Muscle of leg (tissue), 16 donors: ENCODE measurements at places on chromosomes 6 and 20.

GRCh38 chr6:107546691-107547450 is 57.0 kb downstream of the SOBP start:
- DNase-seq: peak; percentile 72

DNA sequence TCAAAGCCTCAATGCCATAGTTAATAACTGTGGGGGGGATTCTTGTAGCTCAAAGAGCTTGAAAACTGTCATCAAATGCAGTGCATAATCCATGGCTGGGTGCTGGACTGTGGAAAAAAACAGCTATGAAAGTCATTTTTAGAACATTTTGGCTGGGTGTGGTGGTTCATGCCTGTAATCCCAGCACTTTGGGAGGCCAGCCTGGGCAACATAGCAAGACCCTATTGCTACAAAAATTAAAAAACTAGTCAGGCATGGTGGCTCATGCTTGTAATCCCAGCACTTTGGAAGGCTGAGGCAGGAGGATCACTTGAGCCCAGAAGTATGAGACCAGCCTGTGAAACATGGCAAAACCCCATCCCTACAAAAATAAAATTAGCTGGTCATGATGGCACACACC is 12.2 kb downstream of the TCFL5 start:
- DNase-seq: no peak

- DNase-seq: peak; percentile 86
Measured at GRCh38 chr20:10922941-10923340, 249.1 kb upstream of the JAG1 start.

DNA sequence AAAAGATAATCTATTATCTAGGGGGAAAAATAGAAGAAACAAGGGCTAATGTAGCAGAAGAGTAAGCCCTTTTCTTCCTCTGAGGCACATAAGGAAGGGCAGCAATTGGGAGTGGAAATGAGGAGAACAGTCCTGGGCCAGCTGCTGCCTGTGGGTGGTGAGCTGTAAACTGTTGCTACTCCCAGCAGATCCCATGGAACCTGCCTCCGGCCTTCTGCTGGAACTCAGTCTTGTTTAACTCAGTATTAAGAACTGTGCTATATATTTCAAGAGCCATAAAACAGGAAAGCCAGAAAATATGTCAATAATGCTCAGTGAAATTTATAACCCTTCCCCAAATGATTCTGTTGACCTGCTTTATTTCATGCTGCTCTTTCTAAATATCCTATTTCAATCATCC is 464.2 kb downstream of the COL12A1 start:
- peak; percentile 80 for DNase-seq

GRCh38 chr6:108291091-108291490 is 3.8 kb upstream of the AFG1L start:
- no peak for DNase-seq

GRCh38 chr6:53898026-53898795 is 103.4 kb downstream of the LRRC1 start:
- DNase-seq: no peak

- no peak for DNase-seq
Measured at GRCh38 chr6:41728073-41728936, 7.1 kb downstream of the TFEB start.

DNA sequence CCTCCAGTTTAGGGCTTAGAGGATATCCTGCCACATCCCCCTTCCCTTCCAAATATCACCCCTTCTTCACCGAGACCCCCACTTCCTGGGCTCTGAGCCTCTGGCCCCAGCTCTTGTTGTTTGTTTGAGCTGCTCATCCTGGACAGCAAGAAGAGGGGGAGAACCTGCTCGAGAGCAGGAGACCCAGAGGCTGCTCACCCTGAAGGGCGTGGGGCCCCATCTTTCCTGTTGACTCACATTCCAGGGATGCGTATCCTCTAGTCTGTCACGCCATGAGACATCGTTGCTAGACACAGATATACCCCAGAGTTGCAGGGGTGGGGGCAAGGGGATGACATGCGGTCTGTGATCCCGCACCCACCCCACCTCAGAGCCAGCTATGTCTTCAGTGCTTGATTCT is 5.7 kb upstream of the TNXB start:
- DNase-seq: peak; percentile 69

DNA sequence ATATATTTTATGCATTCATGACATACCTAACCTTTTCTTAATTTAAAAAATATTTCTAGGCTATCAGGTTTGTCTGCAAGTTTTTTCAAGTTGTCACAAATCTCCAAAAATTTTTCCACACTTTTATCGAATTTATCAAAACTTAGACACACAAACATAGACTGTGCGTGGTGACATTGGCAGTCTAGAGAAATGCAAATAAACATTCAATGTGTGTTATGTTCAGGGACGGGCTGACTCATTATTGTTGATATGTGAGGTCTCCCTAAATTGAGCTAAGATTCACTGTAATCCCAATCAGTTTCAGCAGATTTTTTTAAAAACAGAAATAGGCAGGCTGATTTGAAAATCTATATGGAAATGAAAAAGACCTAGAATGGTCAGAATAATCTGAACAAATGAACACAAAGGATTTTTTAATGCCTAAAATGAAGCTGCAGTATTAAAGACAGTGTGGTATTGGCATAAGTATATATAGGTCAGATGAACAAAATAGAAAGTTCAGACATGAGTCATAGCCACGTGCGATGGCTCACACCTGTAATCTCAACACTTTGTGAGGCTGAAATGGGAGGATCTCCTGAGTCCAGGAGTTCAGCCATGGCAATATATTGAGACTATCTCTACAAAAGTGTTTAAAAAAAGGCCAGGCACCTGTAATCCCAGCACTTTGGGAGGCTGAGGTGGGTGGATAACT is 19.2 kb downstream of the BLTP3A start:
- DNase-seq: no peak

DNA sequence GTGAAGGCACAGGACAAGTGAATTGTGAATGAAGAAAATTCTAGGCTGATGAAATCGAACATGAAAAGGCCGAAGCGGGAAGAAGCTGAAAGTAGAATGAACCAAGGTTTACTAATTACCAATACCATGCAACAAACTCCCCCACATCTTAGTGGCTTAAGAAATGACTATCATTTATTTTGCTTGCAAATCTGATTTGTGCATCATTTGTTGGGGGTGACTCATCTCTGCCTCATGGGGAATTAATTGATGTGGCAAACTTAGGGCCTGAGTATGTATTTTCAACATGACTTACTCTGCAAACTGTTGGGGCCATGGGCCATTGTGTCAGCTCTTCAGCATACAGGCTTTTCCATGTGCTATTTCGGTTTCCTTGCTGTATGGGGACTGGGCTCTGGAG is 26.8 kb downstream of the PPP1R14C start:
- no peak for DNase-seq

- no peak for DNase-seq
Measured at GRCh38 chr6:110419028-110419739, 3.8 kb upstream of the DDO start.

DNA sequence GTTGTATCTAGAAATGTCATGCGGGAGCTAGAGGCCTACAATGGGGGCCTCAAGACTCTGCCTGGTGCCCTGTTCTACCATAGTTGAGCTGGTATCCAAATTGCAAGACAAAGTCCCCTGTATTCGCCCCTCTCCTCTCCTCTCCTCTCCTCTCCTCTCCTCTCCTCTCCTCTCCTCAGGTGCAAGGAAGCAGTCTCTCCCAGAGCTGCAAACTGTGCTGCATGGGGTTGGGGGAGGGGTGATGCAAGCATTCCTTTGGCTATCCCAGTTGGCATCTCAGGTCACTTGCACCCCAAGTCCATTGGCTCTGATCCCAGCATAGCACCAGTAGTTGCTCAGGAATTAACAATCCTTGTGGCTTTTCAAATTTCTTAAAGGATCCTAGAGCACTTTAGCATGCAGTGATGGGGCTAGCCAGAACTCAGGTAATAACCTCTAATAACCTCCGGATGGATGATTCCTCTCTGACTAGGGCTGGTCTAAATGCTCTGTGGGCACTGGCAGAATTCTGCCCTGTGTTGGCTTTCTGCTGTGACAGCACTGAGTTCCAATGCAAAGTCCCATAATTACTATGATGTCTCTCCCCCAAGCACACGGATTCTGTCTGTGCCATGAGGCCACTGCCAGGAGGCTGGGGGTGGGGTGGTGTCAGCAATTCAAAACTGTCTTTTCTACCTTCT is 35.3 kb downstream of the TAF11 start:
- no peak for DNase-seq

DNA sequence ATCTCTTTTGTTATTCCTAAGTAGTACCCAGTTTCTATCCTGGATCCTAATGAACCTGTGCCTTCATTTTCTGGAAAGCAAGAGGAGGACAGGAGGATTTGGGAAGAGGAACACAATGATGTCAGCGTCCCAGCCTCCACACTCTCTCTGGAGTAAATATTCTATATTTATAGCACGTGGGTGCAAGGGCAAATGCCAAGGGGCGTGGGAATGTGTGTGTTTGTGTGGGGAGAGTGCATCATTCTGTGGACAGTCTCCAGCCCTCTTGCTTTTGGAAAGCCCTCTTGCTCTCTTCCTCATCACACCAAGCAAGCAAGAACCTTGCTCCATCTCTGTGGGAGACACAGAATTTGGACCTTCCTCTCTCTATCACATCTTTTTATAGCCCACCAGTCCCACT is 103.2 kb upstream of the EMILIN3 start:
- peak; percentile 20 for DNase-seq

DNA sequence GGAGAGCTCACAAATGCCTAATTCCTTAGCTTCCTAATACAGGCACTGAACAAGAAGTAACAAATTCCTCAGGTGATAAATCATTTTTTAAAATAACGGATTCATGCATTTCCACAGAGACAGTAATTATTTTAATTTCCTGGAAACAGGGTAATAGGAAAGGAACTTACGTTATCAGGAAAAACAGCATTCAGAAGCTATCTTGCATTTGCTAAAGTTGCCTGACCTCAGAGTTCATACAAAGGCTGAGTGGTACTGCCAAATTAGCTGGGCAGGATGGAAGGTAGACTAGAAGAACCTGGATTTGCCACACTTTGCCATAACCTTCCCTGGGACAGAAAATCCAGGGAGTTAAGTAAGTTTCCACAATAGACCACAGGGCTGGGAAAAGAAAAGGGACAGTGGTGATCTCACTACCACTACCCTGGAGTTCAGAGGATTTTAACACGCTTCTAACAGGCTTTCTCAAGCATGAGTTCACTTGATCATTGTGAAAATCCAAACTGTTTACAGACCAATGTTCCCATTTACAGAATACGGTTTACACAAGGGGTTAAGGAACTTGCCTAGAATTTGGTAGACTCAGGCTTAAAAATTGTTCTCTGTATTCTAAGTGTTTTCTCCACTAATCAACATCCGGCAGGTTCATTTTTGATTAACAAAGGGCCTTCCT is 57.0 kb downstream of the KIF13A start:
- DNase-seq: peak; percentile 43

GRCh38 chr6:32635526-32636123 is 1.6 kb upstream of the HLA-DQA1 start:
- no peak for DNase-seq

DNA sequence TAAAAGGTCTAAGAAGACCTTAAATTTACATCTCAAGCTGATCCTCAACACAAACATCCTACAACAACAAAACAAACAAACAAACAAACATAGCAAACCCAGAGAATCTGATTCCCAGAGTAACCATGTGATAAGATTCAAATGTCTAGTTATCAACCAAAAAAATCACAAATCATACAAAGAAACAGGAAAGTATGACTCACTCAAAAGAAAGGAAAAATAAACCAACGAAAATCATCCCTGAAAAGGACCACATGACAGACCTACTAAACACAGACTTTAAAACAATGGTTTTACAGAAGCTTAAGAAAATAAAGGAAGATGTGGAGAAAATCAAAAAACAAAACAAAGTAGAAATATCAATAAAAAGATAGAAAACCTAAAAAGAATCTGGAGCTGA is 18.1 kb downstream of the VNN1 start:
- DNase-seq: no peak
